ENCODE measurements at places on chromosomes 16 and 17.
A peak's percentile ranks its signal among the peaks of the same experiment; 100 is the strongest.

DNA sequence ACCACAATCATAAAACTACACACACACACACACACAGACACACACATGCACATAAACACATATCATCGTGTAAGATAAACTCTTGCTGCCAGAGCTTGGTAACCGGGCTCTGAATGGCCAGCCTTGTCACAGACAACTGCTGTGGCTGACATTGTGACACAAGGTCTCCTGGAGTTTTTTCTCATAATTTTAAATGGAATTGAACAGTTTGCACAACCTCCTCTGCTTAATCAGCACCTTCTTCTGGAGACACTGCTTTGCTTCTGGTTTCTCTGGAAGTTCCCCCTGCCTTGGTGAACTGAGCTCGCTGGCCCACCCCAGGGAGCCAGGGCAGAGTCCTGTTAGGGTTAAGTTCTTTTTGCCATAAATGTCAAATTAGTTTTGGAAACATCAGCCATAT, 115.4 kb downstream of the UTP18 start:
- no peak for DNase-seq

- DNase-seq: no peak
Measured at GRCh38 chr17:47821031-47821423, 567 bp downstream of the OSBPL7 start.

DNA sequence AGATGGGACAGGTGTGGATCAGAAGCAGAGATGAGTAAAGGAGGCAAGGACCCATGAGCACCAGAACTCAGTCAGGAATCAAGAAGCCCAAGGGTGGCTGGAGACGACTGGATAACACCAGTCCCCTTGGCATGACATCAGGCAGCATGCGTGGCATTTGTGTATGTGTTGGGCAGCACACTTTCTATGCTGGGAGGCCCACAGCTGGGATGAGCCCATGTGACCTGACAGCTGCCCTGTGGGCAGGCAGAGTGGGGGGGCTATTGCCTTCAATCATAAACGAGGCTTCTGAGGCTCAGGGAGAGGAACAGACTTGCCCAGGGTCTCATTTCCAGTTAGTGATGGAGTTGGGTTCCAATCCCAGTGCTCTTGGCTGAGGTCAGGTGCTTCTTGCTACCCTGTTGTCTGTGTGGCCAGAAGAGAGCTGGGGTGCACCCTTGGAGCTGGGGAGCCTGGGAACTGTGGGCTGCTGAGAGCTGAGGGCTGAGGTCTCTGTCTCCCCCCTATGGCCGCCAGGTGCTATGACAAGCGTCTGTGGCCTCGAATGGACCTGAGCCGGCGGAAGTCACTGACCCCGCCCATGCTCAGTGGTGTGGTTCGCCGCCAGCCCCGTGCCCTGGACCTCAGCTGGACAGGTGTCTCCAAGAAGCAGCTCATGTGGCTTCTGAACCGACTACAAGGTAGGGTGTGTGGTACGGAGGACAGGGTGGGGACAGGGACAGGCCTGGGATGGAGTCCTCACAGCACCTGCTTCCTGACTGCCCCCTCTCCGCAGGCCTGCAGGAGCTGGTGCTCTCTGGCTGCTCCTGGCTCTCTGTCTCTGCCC, 7.1 kb upstream of the ORAI3 start:
- DNase-seq: peak; percentile 63

GRCh38 chr17:7897773-7898172, 9.2 kb downstream of the CHD3 start:
- no peak for DNase-seq

DNA sequence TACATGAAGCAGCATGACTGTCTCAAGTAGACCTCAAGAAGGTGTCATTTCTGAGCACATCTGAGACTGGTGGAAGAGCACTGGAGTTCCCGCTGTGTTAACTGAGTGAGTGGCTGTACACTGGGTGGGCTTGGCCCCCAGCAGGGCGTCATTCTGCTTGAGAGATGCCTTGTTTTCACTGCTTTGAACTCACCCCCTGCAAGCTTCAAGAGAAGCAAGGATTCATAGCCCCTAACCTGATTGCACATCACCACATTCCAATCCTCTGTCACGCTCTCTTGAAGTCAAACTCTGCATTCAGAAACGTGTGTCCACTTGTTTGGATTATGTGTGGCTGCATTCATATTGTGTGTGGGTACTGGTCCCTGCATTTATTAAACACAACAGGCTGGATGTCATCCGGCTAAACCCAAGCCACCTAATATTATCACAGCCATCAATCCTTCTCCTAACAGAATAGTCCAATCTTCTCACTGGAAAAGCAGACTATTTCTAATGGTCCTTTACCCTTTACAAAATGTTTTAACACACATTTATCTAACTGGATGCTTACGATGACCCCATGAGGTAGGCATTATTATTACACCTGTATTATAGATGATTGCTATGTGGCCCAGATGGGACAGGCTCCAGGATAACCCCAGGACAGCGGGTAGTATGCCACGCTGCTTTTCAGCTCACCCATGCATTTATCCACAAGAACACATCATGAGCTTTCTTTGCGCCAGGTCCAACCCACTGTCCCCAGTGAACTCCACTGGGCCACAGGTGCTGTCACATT, 76.3 kb downstream of the USP31 start:
- no peak for DNase-seq

DNA sequence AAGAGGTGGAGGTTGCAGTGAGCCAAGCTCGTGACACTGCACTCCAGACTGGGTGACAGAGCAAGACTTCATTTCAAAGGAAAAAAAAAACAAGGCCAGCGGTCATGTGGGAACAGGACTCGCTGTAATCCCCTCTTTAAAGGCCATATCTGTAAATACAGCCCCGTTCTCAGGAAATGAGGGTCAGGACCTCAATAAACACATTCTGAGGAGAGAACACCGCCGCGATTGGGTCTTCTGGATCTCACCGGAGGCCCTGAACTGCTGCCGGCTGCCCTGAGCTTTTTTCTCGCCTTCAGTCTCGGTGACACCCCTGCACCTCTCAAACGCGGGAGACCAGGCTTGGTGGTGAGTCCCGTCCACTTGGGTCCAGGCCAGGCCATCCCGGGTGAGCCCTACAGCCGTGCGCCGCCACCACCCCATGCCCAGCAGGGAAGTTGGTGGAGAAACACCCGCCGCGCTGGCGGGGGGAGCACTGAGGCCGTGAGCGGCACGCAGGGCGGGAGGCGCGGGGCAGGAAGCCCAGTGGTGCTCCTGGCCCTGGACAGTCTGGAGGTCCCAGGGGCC, 28.4 kb downstream of the SLC25A10 start:
- no peak for DNase-seq

- no peak for DNase-seq
Measured at GRCh38 chr16:84284154-84284722, 10.4 kb upstream of the WFDC1 start.

DNA sequence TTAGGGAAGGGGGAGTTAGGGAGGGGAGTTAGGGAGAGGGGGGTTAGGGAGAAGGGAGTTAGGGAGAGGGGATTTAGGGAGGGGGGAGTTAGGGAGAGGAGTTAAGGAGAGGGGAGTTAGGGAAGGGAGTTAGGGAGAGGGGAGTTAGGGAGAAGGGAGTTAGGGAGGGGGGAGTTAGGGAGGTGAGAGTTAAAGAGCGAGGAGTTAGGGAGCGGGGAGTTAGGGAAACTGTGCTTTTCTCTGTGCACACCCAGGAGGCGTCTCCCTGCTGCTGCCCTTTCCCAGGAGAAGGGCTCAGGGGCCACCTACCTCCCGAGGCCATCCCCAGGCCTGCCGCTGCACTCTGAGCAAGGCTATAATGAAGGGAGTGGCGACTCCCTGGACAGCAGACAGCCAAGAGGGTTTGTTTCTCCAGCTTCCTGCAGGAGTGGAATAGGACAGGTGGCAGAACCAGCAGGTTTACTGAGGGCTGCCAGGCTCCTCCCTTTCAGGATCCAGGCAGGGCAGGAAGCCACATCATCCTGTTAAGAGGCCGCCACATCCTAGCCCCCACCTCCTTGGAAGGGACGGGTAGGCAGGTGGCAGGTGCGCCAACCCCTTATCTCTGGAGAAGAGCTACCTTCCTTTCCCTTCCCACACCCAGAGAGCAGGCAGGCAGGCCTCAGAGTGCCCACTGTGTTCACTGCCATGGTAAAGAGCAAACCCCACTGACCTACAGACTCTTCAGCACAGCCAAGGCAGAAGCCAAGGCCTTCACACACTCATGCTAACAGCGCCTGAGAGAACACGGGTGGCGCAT, 4.3 kb downstream of the CANT1 start:
- no peak for DNase-seq

- peak; percentile 13 for DNase-seq
Measured at GRCh38 chr16:64892835-64893785, 228.8 kb downstream of the CDH11 start.

GRCh38 chr17:74748279-74748528, 224 bp upstream of the NHERF1 start:
- DNase-seq: no peak

DNA sequence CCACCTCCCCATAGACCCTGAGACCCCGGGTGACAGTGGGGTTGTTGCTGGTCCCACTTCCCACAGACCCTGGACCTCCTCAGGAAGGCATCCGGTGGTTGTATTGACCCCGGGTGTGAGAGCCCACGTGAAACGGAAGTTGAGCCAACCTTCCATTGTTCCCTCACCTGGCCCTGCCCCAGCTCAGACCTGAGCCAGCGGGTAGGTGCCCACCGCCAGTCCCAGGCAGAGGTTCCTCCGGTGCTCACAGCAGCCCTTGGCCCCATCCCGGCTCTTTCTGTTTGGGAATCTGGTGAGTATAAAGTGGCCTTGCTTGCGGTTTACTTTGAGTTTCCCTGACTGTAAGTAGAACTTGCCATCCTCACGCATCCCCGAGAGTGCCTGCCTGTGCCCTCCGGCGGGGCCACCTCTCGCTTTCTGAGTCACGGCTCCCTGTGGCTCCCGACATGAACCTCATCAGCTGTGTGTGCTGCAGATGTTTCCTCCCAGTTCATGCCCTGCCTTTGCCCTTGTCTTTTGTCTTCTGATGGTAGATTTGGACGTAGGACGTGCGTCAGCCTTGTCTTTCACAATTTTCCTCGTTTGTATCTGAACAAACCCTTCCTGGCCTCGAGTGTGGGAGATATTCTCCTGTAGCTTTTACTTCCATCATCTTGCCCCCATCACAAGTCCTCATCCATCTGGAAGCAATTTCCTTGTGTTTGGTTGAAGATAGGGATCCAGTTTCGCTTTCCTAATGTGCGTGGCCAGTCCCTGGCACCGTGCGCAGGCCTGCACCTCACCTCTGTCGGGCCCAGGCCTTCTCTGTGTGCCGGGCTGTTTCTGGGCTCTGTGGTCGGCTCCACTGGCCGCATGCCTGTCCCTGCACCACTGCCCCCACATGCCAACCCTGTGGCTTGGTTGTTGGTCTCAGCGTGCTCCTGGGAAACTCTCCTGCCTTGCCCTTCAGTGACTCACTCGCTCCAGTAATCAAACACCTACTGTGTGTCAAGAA, 76.0 kb downstream of the METRNL start:
- peak; percentile 94 for DNase-seq

DNA sequence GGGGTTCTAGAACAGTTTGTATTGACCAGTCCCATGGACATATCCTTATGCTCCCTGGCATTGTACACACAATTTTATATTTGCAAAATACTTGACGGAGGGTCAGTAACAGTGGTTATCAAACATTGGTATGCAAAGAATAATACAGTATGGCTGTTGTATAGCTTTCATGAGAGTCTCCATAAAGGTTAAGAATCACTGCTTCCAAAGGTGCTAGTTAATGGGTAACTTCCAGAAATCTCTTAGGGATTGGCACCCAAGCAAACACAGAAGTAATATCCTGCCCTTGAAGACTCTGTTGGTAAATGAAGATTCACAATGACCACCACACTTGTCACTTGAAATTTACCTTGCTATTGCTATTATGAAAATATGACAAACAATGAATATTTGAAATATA, 239.2 kb downstream of the ZFHX3 start:
- DNase-seq: no peak

DNA sequence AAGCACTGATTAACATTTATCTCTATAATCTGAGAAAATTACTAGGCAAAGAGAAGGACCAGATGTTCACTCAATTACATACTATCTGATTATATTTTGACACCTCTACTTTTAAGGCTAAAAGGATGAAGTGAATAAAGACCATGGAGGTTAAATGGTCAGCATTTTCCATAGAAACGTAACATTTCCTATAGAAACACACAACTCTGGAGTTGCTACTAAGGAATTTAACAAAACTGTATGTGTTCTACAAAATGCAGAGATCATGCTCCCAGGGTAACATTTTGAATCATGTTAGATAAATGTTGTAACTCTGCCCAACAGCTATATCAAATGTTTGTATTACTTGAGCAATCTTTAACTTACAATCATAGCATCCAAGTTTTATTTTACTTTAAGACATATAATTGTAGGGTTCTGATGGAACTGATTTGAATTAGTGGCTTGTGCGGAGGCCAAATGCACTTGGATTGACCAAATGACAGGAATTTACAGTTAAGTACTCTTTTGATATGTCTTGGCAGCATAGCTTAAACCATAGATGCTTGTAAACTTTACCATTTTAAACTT, 97.7 kb downstream of the RPGRIP1L start:
- no peak for DNase-seq

DNA sequence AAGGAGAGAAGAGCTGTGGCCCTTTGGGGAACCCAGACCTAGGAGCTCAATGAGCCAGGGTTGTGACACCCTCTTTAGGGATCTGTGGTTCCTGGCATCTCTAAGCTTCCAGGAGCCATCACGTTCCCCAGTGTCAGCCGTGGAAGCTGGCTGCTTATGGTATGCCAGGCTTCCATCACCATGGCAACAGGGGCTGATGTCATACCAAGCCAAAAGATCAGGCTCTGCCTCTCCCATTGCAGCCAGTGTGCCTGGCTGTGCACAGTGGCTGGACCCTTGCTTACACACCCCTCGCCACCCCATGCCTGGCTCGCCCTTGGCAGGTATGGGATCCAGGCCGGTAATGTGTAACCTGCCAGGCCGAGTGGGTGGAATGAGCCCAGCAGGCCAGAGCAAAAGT, 91.1 kb downstream of the SSH2 start:
- peak; percentile 9 for DNase-seq

DNA sequence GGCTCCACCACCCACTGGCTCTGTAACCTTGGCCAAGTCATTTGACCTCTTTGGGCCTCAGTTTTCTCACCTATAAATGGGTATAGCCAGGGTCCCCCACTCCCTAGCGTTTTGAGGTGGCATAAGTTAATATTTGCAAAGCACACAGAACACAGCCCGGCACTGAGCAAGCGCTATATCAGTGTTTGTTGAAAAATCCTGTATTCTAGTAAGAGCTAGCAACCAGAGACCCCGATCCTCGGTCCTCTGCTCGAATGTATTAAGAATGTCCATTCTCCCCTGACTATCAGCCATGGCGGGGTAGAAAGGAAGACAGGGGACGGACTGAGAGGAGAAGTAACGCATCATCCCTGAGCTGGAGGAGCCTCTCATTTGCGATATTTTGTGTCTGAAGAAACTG, 131.2 kb downstream of the IRF8 start:
- DNase-seq: no peak

Measured in MG63 (cell line).